ENCODE measurements at places on chromosomes 3 and 15.
A peak's percentile ranks its signal among the peaks of the same experiment; 100 is the strongest.

DNA sequence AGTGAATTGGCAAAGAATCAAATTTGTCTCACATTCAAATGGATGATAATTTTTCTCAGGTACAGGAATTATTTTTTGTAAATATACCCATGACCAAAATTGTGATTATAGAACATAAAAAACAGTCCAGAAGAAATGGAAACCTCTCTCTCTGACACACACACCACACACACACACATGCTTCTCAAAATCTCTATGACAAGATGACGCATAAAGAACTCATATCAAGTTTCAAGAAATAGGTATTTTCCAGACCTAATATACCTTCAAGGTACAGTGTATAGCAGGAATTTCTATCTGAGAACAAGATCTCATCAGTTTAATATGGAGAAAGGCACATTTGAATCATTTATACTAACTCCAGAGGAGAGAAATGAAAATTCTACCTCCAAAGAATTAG, 1069.1 kb upstream of the ALCAM start:
- no peak for DNase-seq

DNA sequence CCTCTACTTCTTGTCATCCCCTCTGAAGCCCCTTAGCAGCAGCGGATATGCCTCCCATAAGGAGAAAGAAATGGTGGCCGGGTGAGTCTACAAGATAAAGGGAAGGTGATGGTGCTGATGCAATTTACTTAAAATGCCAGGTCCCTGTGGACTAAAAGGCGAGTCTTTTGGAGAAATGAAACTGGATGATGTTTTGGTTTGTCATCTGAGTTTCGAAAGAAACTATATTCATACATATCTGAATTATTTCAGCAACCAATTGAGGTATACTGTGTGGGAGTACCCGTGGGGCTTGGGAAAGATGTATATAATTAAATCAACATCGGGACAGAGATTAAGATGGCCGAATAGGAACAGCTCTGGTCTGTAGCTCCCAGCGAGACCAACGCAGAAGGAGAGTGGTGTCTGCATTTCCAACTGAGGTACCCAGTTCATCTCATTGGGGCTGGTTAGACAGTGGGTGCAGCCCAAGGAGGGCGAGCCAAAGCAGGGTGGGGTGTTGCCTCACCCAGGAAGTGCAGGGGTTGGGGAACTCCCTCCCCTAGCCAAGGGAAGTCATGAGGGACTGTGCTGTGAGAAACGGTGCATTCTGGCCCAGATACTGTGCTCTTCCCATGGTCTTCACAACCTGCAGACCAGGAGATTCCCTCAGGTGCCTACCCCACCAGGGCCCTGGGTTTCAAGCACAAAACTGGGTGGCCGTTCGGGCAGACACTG, 210.6 kb upstream of the CHRM5 start:
- DNase-seq, result no peak

DNA sequence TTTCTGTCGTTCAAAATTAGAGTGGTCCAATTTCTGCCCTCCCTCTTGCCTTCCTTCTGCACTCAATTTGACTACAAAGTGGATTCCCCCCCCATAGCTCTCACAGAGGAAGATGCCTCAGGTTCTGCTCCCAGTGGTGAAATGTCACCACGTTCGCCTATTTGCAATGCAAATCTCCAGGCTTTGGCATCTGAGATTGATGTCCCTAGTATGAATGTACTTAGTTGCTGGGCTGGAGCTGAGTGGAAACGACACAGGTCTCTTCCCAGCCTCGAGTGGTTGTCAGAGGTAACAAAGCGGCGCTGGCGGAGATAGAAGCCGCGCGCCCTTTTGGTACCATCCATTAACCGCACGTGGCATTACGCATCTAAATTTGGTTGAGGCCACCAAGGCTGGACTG, 860.1 kb downstream of the MCTP2 start:
- no peak for DNase-seq

GRCh38 chr15:40582726-40583246, 11.3 kb upstream of the KNL1 start:
- no peak for DNase-seq

DNA sequence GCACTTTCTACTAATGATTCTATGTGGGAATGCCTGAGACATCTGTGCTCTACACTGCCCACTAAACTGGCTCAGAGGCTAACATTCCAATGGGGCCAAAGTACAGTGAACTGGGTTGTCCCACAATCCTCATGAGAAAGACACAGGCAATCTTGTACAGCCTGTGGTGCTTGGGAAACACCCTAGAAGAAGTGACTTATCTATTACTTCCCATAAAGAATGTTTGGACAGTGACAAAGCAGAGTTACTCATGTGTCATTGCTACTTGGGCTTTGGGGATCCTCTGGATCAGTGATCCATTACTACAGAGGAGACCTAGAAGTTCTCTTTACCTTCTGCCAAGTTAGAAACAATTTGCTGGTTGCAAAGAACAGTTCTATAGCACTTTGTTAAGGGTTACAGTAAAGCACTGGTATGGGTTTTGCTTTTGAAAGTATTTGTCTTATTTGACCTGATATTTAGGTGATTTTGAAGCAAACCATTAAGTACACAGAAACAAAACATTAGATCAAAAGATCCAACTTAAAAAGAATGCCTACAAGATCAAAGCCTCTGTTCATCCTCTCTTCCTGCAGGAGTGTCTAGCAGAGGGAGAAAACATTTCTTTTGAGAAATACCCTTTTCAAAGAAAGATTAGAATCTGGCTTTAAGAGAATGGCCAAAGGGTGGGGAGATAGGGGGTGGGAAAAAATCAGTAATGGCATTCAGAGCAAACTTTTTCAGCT, 75.8 kb downstream of the CTNNB1 start:
- peak; percentile 30 for DNase-seq

- DNase-seq, result no peak
Measured at GRCh38 chr3:169556349-169556870, 107.1 kb downstream of the MECOM start.

DNA sequence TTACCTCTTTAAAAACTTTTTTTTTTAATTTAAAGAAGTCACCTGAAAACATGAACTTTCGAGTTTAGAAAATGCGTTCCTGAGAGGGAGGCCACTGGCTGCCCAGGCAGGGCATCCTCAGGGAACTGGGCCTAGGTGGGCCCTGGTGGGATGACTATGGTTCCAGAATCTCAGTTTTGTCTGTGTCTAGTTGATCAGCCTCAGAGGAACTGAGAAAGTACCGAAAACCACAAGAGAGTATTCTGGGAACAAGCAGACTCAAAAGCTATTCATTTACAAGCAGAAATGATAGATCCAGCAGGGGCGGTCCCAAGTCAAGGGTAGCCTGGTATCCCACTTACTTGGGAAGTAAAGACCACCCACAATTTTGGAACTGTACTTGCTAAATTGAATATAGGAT, 10.5 kb downstream of the WWTR1 start:
- no peak for DNase-seq

DNA sequence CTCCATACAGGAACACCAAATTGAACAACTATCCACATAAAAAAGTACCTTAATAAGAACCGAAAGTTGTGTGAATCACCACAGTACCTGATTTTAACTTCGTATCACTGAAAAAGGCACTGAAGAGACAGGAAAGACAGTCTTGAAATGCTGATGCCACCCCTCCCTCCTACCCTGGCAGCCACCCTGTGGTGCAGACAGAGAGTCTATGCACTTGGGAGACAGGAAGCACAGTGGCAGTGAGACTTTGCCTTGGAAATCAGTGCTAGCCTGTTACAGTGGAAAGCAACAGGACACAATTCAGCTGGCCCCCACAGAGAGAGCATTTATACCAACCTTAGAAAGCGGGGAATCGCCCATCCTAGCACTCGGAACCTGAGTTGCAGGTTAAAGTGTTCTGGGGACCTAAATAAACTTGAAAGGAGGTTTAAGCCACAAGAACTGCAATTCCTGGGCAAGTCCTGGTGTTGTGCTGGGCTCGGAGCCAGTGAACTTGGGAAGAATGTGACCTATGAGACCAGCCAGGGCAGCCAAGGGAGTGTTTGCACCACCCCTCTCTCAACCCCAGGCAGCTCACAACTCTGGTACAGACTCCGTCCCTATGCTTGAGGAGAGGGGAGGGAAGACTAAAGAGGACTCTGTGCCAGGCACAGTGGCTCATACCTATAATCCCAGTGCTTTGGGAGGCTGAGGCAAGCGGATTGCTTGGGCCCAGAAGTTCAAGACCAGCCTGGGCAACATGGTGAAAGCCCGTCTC, 240.1 kb downstream of the ISL2 start:
- no peak for DNase-seq

GRCh38 chr3:107913701-107914100, 177.1 kb downstream of the CD47 start:
- DNase-seq, result no peak

- no peak for DNase-seq
Measured at GRCh38 chr3:49054344-49054862, 25.2 kb upstream of the IMPDH2 start.

DNA sequence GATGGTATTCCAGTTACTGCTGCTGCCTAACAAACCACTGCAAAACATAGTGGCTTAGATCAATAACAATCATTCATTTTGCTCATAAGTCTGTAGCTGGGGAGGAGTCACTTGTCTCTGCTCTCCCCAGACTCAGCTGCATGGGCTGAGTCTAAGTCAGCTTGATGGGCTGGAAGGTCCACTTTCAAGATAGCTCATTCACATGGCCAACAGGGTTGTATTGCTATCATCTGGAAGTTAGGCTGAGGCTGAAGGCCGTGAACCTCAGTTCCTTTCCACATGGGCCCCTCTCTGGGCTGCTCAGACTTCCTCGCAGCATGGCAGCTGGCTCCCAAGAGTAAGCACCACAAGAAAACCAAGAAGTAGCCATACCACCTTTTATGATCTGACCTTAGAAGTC, 28.7 kb upstream of the BFSP2 start:
- no peak for DNase-seq

- DNase-seq, result no peak
Measured at GRCh38 chr3:141052201-141053069, 1.3 kb downstream of the SPSB4 start.

- no peak for DNase-seq
Measured at GRCh38 chr3:147356909-147357900, 49.1 kb downstream of the ZIC4 start.

GRCh38 chr3:14861031-14861430, 42.3 kb downstream of the FGD5 start:
- no peak for DNase-seq

GRCh38 chr3:52798376-52798977, 3.9 kb downstream of the ITIH3 start:
- no peak for DNase-seq

GRCh38 chr15:101391431-101391830, 96.4 kb upstream of the SNRPA1 start:
- no peak for DNase-seq

DNA sequence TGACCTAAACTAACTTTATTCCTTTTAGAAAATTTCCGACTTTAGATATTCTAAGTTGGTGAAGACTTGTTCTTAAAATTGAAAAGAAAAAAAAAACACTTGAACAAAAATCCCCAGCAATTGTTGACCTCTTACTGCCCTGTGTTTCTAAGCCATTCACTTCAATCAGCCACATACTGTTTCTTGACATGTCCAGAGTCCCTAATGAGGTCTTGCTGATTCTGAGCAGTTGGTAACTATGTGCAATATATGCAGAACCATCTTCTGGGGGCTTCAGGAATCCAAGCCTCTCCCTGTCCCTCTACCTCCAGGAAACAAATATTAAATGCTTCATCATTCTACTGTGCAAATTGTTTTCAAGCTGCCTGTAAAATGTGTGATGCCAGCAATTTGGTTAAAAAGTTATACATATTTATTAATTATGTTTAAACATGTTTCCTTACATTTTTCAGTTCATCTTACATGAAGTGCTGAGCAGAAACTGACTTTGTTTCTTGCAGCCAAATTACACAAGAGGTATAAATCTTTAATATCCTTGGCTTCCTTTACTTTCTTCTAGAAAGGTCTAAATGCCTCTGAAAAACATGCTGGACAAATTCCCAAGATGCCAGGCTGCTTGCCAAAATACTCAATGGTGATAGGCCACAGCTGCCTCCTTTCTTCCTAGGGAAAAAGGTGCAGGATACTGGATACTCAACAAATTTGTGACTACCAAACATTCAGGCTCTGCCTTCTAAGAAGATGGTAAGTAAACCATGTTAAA, 19.8 kb upstream of the GYG1 start:
- no peak for DNase-seq

DNA sequence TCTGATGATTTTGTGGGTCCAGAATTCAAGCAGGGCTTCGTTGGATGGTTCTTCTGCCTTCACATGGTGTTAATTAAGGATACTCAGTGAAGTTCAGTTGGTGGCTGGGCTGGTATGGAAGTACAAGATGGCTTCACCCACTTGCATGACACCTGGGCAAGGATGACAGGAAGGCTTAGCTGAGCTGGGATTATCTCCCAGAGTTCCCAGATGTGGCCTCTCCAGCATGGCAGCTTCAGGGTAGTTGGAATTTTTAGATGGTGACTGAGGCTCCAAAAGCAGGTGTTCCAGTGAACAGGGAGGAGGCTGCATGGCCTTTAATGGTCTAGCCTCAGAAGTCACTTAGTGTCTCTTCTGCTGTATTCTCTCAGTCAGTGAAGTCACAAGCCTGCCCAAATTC, 135.5 kb downstream of the THRB start:
- no peak for DNase-seq

DNA sequence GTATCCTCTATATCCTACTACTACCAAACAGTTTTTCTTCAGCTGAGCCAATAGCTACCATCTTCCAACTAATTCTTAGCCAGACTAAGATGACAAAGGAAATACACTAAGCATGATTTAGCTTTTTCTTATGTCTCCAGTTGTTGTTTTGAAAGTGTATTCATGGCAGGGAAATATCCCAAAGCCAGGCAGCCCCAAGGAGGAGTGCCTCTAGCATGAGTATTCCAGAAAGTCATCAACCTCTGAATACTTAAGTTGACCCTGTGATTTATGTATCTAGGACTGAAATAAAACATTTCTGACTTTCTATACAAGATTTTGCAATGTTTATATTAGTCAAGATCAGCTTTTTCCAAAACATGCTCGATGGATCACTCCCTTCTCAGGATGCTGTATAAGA, 449.1 kb downstream of the IL5RA start:
- no peak for DNase-seq

GRCh38 chr3:32315441-32315840, 76.2 kb upstream of the CMTM7 start:
- DNase-seq, result no peak

GRCh38 chr3:185831195-185831594, 6.4 kb upstream of the IGF2BP2 start:
- DNase-seq, result peak; percentile 87

DNA sequence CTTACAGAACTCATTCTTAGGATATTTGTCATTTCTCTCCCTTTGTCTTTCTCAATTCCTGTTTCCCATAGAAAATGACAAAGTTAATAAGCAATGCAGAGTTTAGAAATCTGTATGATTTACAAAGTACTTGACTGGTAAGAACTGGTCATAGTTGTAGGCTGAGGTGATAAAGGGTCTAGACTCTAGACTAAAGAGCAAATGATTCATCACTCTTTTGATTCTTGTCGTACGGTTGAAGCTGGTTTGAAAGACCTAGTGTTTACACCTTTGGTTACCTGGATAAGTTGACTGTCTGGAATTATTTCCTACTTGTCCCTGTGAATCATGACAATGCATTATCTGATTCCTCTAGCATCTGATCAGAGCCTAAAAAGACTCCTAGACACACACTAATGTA, 58.9 kb upstream of the TP63 start:
- DNase-seq, result no peak

All from COLO829 (cell line).